ENCODE measurements at places on chromosomes 4 and X.

DNA sequence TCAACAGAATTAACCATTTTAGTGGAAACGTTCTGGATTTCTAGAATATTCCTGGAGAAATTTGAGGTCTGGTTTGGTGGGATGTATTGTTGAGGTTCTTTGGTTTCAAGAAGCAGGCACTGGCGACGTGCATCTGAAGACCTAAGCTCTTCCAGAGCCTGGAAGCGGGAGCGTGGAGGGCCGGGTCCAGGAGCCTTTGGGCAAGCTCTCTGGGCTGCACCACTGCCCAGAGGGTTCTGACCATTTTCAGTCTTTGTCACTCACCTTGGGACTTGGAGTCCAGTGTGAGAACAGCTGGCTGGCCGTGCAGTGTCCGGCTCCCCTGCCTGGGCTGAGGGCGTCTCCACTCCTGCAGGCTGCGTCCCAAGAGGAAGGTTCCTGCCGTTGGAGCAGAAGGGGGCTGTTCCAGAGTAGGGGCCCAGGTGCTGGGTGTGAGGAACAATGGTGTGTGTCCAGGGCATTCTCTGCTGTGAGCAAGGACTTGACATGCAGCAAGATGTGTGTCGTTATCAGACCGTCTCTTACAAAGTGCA lies 24.0 kb downstream of the PIGG start:
- DNase-seq = no peak

- no peak for DNase-seq
These were observed 2.9 kb downstream of the ANXA5 start for GRCh38 chr4:121693886-121694285.

GRCh38 chrX:49000636-49001035 lies 1.4 kb downstream of the GRIPAP1 start:
- no peak for DNase-seq

GRCh38 chrX:140050906-140051305 lies 85.6 kb upstream of the CXorf66 start:
- no peak for DNase-seq

- DNase-seq = peak; percentile 31
These were observed 8.3 kb upstream of the PDE6B start for GRCh38 chr4:616911-617643.

DNA sequence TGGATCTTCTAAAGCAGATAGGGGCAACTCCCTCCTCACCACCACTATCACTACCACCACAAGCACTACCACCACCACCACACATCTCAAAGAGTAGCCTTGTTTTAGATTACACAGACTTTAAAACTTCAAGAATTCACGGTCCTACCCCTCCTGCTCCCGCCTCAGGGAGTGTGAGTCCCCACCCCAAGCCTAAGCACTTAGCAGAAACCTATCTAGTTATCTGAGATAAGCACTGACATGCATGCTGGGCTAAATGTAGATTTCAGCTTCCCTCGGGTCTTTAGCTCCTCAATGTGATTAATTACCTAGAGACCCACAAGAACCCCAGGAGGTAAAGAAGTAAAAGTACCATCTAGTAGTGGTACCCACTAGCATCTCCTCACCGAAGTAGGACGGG lies 775 bp downstream of the AMOT start:
- no peak for DNase-seq

GRCh38 chr4:82136161-82136801 lies 237.5 kb downstream of the HNRNPD start:
- no peak for DNase-seq

GRCh38 chr4:156958276-156959074 lies 13.1 kb downstream of the PDGFC start:
- no peak for DNase-seq

DNA sequence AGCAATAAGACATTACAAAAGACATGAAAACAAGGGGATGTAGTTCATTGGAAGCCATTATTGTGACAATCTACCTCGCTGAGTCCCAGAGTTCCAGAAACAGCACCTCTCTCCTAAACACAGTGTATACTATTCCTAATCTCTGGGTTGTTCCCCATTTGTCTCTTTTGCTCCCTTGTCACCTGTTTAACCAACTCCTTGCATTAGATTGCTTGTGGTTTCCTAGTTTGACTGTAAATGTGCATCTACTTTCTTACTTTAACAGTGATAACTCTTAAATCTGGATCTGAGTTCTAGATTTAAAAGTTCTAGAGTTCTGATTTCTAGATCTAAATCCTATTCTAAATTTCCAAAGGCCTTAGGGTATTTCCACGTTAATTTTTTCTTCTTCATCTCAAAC lies 71.6 kb upstream of the TET2 start:
- no peak for DNase-seq

- no peak for DNase-seq
These were observed 4.2 kb downstream of the TLL1 start for GRCh38 chr4:165877286-165877685.

DNA sequence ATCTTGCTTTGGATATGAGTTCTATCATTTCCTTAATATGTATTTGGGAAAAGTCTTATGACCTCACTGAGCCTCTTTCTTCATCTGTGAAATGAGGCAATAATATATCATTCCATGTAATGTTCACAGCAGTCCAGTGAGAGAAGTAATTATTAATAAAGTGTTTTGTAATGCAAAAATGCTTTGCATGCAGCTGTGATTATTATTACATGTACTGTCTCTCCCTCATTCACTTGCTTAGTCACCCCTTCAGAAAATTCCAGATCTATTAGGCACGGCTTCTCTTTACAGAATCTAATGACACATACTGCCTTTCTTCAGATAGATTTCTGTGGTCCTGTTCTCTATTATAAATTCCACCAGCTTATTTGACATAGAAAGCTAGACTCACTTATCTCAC lies 53.5 kb upstream of the FGF13 start:
- no peak for DNase-seq

- no peak for DNase-seq
These were observed 69.9 kb upstream of the WDR1 start for GRCh38 chr4:10186228-10187214.

Data from dorsolateral prefrontal cortex (tissue), 122 donors.